ENCODE measurements at places on chromosomes 5 and 9.
A peak's percentile ranks its signal among the peaks of the same experiment; 100 is the strongest.

- DNase-seq = no peak
Measured at GRCh38 chr5:68071282-68071632, 144.3 kb upstream of the PIK3R1 start.

- DNase-seq = no peak
Measured at GRCh38 chr5:174504266-174504726, 220.1 kb upstream of the MSX2 start.

DNA sequence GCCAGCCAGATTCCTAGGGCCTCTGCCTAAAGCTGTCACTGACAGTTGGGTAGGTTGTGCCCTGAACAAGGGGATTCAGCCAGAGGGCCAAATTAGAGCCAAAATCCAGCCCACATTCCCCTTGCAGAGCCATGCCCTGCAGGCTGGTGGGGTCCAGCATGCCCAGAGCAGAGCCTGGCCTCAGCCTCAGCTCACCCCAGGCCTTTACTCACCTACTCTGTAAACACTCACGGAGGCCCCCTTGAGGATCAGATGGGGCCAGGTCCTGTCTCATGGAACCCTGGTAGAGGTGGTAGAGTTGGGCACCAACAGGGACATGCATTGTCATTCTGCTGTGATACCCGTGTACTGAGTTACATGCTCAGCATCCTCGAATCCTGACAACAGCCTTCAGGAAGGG, 74.9 kb downstream of the LMX1B start:
- no peak for DNase-seq

- no peak for DNase-seq
Measured at GRCh38 chr5:154367101-154367500, 78.7 kb upstream of the SAP30L start.

- DNase-seq = no peak
Measured at GRCh38 chr5:1502737-1503120, 21.0 kb downstream of the LPCAT1 start.

DNA sequence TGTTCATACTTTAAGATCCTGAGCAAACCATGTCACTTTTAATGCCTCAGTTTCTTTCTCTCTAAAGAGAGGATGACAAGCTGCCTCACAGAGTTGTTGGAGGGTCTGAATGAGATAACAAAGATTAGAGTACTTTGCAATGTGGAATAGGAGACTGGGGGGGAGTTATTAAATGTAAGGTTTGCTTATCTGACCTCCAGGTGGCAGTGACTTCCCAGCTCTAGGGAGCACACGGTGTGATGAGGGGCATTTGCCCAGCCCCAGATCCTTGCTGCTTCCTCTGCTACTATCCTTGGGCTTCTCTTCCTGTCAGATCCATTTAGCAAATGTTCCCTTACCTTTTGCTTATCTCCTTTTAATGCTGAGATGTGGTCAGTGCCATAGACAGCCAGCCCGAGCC, 30.7 kb downstream of the ENHO start:
- no peak for DNase-seq

DNA sequence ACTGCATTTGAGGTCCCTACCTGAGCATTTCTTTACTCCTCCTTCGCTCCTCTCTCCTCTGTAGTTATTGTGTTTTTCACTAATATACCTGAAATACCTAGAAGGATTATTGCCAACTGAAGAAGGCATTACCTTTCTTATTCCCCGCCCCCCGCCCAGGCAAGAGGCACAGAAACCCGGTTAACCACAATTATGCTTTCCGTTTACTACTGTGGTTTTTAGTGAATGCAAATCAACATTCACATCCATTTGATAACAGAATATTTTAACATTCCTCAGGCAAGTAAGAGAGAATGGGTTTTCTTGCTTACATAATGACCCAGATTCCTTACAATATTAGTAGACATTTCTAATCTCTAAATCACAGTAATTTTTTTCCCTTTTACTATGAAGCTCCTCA, 136.9 kb downstream of the PCSK5 start:
- DNase-seq = no peak

- DNase-seq = no peak
Measured at GRCh38 chr5:163362840-163363371, 74.5 kb upstream of the CCNG1 start.

GRCh38 chr9:135820661-135821060, 86.7 kb downstream of the CAMSAP1 start:
- DNase-seq = no peak

- DNase-seq = no peak
Measured at GRCh38 chr5:130795037-130795436, 370.0 kb downstream of the HINT1 start.

GRCh38 chr5:132662925-132663770, 5.2 kb downstream of the IL13 start:
- peak; percentile 70 for DNase-seq

DNA sequence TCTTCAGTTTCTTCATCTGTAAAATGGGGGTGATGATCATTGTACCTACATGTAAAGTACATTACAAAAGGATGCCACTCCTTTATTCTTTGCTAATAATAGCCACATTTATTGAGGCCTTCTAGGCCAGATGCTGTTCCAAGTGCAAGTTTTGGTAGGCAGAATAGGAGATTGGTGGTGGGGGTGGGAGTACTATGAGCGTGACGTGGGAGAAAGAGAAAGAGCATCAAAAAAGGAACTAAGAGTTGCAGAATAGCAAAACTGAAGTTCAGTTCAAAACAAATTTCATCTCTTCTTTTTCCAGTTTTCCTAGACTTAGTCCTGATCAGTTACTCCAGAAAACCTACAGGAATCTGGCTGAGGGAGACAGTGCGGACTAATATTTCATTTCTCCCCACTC, 174.1 kb downstream of the SNX18 start:
- no peak for DNase-seq

GRCh38 chr5:14415698-14416074, 165.9 kb upstream of the OTULINL start:
- no peak for DNase-seq

- no peak for DNase-seq
Measured at GRCh38 chr5:108797396-108797795, 49.7 kb downstream of the FER start.

DNA sequence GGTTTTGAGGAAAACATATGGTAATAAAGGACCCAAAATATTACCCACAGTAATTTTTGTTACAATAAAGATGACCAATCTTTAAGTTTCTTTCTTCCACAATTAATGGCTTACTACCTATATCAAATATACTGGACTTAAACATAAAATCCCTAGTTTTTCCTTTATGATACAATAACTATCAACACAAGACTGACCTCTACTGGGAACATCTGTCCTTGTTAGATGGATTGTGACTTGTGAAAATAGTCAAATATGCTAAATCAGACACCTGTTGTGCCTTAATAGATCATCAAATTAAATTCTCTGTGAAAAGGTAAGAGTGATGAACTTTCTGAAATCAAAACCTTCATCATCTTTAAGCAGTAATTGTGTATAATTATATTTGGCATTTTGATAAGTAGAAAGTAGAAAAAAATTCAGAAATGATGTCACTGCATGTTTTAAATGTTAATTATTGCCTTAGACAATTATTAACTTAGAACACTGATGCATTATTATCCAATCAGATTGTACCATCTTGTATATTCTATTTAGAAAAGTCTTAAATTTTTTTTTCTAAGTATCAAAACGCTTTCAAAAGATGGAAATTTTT, 113.6 kb downstream of the DEPDC1B start:
- DNase-seq = peak; percentile 4

DNA sequence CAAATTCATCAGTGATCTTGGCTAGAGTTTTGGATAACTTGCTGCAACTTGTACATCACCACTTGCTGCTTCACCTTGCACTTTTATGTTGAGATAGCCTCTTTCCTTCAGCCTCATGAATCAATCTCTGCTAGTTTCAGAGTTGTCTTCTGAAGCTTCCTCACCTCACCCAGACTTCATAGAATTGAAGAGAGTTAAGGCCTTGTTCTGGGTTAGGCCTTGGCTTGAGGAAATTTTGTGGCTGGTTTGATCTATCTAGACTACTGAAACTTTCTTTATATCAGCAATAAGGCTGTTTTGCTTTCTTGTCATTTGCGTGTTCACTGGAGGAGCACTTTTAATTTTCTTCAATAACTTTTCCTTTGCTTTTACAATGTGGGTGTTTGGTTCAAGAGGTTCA, 12.8 kb downstream of the FER start:
- no peak for DNase-seq

GRCh38 chr5:138078006-138078643, 5.7 kb upstream of the WNT8A start:
- DNase-seq = no peak

DNA sequence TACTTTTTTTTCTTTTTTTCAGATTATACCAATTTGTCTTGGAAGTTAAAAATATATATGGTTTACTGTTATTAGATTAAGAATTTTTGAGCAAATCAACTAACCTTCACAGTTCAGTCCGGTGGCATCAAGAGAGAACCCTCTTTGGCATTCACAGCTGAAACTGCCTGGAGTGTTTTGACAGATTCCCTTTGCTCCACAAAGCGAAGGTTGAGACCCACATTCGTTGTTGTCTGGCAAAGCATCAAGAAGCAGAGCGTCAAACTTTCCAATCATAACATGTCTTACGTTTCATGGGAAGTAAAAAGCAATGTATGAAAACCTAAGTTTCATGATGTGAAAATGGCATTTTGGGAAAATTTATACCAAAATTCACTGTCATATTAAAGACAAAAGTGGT, 190.2 kb downstream of the SLC12A2 start:
- no peak for DNase-seq

GRCh38 chr9:114893221-114894010, 37.0 kb downstream of the TNFSF8 start:
- no peak for DNase-seq

DNA sequence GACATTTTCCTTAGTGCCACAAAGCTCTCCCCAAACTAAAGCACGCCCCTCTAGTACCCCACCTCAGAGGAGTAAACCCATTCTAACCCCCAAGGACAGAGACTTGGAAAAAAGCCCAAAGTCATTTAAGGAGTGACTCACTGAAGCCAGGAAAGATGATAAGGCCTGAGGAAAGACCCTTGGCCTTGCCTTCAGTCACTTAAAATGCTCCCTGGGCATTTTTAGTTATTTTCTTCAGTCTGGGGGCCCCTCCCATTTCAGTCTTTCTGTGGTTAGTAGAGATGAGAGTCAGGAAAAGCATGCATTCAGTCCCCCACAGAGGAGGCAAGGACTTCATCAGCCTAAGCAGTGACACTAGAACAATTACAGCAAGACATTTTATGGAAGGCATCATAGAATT, 13.7 kb upstream of the TLX3 start:
- DNase-seq = no peak

- DNase-seq = no peak
Measured at GRCh38 chr5:173697931-173698579, 81.6 kb upstream of the BOD1 start.

DNA sequence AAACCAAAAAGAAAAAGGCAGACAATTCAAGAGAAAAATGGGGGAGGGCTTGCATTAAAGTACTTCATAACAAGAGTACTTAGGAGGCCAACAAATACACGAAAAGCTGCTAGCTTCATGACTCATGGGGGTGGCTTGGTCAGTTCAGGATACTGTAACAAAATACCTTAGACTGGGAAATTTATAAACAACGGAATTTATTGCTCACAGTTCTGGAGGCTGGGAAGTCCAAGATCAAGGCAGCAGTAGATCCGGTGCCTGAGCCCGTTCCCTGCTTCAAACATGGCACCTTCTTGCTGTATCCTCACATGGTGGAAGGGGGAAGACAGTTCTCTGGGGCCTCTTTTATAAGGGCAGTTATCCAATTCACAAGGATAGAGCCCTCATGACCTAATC, 111.4 kb downstream of the C9orf50 start:
- DNase-seq = no peak

GRCh38 chr5:173592050-173592669, 24.3 kb downstream of the BOD1 start:
- DNase-seq = no peak

- DNase-seq = no peak
Measured at GRCh38 chr9:130197386-130197785, 25.2 kb downstream of the NCS1 start.

DNA sequence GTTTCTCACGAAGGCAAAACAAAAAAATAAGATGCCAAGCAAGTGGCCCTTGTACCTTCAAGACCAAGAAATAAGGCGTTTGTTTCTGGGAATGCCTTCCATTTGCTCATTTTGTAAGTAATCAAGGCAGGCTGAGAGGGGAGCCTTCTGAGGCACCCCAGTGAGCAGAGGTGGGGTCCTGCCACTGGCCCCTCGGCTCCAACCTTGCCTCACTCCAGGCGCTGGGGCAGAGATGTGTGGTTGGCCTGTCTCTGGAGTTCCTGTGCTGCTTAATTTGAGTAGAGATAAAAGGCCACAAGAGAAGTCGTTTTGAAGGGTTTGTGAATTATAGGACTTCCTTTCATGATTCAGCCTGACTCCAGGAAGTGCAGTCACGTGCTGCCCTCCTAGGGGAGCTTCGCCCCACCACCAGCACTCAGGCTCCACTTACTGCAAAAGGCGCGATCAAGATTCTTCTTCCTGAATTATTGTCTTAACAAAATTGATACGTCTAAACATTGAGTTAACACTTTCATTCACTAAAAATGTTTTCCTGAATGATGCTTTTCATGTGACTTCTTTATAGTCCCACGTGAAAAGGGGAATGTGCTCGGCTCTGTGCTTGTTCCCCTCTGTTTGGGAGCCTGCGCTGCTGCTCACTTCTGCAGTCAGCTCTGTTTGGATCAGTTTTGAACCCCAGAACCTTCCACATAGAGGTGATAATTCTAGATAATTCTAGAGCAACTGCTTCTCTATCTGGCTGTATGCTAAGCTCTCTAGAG, 13.7 kb downstream of the SYK start:
- DNase-seq = no peak

DNA sequence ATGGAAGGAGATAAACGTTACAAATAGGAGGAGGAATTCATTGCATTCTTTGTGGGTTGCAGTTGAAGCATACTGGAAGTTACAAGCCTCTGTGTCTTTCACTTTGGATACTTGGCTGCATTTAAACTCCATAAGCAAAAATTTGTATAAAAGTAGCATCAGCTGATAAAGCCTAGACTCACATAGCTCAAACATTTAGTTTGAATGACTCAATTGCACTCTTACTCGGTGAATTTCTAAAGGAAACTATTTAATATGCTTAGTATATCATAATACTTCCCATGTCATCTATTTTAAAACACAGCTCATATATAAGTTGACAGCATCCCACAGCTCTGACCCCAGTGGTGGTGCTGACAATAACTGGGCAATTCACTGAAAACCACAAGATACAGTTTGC, 596.6 kb upstream of the ZNF608 start:
- DNase-seq = no peak

All from HuH-7 (cell line).